ENCODE measurements at places on chromosomes 5 and 9. TPM values are rescaled to one million over a fixed set of nuclear protein-coding genes. Genes with fewer than 3 reads are reported as not detected.

The GPR150 gene
- total RNA-seq, result 3.3 TPM

The TLX3 gene
- total RNA-seq, result not detected

The AQP7 gene
- 4.2 TPM for total RNA-seq

The PCDHA8 gene
- total RNA-seq, result 4.6 TPM

The LTC4S gene
- 16.2 TPM for total RNA-seq

The LOX gene
- total RNA-seq, result 6.6 TPM

The PHYKPL gene
- total RNA-seq, result 76.5 TPM

The HBEGF gene
- total RNA-seq, result 7.3 TPM

The CDC20B gene
- total RNA-seq, result not detected

The MSX2 gene
- total RNA-seq, result not detected

The EIF4E1B gene
- total RNA-seq, result 11.5 TPM

The SPAG8 gene
- total RNA-seq, result not detected
